ENCODE measurements at places on chromosomes 4 and X.
A peak's percentile ranks its signal among the peaks of the same experiment; 100 is the strongest.

GRCh38 chr4:8515316-8516060 is 64.7 kb upstream of the GPR78 start:
- DNase-seq = no peak

- no peak for DNase-seq
Measured at GRCh38 chr4:40934676-40935075, 184.9 kb downstream of the NSUN7 start.

DNA sequence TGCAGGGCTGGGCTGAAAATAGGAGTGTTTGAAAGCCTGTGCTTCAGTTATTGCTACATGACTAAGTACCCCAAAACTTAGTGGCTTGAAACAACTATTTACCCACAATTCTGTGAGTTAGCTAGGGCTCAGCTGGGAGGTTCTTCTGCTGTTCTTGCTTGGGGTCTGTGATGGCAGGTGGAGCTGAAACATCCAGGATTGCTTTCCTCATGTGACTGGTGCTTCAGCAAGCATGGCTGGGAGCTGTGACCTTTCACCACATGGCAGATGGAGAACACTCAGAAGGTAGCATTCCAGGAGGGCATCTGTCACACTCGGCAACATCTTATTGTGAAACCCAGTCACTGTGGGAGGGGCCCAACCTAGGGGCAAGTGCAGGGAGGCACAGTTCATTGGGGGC is 57.0 kb upstream of the TBC1D14 start:
- no peak for DNase-seq

DNA sequence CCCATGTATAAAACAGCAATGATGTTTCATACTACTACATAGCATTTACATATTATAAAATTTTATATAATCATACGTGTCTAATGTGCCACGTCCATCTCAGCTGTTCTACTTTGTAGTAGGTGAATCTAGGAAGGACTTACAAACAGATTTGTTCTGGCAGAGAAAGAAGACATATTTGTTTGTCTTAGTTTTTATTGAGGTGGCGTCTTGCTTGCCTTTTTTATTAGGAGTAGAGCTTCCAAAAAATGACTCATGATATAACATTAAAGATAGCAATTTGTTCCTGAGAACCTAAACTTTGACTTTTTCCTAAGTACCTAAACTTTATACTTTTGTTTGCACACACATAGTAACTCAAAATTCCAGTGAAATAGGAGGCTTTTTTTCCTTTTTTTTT is 64.6 kb downstream of the CLDN22 start:
- DNase-seq = no peak

- DNase-seq = no peak
Measured at GRCh38 chr4:15569746-15570145, 85.4 kb downstream of the FBXL5 start.

- no peak for DNase-seq
Measured at GRCh38 chr4:17284323-17285175, 227.3 kb downstream of the QDPR start.

- DNase-seq = no peak
Measured at GRCh38 chrX:104205548-104205947, 39.3 kb downstream of the FAM199X start.

DNA sequence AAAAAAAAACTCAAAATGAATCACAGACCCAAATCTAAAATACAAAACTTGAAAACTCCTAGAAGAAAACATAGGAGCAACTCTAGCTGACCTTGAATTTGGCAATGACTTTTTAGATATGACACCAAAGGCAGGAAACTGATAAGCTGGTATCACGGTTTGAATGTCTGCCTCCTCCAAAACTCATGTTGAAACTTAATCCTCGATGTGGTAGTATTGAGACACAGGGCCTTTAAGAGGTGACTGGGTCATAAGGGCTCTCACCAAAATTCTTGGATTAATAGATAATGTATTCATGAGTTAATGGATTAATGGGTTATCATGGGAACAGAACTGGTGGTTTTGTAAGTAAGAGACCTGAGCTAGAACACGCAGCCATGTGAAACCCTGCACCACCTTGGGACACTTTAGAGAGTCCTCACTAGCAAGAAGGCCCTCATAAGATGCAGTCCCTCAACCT is 40.5 kb downstream of the FRYL start:
- DNase-seq = no peak

DNA sequence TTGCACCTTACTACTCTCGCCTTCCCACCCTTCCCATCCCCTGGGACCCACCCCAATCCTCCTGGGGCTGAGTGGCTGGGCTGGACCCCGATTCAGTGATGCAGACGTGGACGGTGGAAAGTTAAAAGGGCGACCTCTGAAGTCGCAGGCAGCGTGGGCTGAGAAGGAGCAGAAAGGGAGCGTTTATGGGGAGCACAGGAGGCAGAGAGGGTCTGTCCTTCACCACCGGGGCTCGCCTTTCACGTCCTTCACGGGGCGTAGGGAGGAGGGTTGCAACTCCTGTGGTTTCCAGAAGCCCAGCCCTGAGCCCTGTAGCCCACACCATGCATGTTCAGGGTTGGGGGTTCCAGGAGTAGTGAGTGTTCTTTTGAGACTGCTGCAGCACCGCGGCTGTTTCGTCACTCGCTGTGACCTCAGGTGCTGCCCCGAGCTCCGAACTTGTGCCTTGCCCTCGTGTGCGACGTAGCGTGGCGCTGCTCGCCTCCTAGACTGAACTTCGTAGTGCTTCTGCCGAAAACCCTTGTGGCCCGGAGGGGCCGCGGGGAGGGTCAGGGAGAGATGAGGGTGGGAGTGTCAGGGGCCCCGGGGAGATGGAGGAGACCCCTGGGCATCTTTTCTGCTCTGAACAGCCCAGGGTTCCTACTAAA is 1.6 kb downstream of the NHS start:
- DNase-seq = peak; percentile 13

DNA sequence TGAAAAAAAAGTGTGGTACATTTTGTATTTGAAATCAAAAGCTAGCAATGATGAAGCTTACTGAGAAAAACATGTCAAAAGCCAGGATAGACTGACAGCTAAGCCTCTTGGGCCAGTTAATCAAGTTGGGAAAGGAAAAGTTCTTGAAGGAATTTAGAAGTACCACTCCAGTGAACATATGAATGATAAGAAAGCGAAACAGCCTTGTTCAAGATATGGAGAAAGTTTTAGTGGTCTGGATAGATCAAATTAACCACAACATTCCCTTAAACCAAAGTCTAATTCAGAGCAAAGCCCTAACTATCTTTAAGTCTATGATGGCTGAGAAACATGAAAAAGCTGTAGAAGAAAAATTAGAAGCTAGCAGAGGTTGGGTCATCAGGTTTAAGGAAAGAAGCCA is 268.3 kb downstream of the PDHA2 start:
- DNase-seq = no peak

DNA sequence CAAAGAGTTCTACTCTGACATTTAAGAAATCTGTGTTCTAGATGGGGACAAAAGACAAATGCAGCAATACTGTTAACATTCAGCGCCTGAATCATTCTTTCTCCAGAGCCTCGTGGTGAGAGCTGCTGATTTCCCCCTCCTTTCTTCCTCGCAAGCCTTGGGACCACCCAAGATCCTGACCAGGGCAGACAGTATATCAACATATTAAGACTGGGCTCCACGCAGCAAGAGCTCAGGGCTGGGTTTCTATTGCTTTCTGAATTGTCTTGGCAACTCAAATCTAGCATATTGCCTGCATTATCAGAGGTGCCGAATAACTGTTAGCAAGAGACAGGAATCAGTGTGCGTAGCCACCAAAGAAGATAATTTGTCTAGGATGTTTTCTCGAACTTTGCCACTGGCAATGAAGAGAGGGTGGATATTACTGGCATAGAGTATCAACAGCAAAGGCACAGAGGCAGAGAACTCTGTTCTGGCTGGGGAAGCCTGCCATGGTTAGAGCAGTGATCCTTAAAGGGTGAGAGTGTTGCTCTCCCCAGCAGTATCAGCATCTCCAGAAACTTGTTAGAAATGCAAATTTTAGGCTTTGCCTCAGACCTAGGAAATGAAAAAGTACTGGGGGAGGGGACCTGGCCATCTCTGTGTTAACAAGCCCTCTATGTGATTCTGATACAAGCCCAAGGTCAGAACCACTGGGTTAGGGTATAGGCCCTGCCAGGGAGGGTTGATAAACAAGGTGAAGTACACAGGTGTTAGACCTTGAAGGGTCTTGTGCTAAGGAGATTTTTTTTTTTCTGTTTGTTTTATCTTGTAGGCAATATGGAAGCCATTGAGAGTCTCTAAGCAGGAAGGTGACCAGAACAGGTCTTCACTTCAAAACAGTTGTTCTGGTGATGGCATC is 46.2 kb upstream of the MID1IP1 start:
- DNase-seq = no peak

DNA sequence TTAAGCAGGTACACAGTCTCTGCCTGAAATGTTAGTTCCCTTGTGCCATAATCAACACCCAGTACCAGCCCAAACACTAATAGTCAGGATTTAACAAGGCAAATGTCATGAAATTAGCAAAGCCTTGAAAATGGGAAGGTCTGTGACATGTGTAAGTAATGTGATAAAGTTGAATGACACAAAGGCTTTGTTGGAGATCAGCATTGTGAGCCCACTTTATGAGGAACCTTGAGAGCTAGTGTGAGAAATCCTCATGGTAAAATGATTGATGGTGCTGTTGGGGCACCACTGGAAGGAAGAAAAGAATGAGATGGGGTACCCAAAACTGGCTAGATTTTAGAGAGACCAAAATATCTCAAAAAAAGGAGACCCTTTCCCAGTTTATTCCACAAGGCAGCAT is 3.3 kb upstream of the LIN54 start:
- no peak for DNase-seq

DNA sequence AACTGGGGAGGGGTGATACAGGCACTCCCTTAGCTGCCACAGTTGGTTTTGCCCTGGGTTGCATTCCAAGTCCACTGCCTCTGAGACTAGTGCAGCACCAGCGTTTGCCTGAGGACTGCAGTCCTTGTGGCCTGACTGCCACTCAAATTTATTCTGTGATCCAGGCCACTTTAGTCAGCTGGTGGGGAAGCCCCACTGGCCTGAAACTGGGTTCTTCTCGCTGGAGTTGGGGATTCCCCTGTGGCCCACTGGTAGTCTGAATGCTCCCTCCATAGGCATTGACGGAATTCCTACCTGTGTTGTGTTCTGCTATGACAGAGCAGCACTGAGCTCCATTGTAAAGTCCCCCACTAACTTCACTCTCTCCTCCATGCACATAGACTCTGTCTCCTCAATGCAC is 63.8 kb downstream of the PTPN13 start:
- no peak for DNase-seq

DNA sequence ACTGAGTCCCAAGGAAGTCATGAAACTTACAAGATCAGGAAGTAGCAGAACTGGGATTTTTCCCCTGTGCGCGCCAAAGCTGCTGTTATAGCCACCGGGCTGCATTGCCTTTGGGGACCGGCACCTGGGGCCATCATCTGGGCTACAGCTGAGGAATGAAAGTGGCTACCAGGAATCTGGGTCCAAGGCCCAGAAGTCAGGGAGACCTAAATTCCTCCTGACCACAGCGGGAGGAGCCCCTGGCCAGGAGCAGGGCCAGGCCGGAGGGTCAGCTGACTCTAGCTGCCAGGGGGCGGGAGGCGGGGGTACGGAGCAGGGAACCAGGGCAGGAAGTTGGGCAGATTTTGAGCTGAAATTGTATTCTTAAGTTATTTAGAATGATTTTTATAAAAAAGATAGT is 242.4 kb downstream of the EVC2 start:
- no peak for DNase-seq

- no peak for DNase-seq
Measured at GRCh38 chr4:158865520-158866177, 96.8 kb downstream of the FNIP2 start.

DNA sequence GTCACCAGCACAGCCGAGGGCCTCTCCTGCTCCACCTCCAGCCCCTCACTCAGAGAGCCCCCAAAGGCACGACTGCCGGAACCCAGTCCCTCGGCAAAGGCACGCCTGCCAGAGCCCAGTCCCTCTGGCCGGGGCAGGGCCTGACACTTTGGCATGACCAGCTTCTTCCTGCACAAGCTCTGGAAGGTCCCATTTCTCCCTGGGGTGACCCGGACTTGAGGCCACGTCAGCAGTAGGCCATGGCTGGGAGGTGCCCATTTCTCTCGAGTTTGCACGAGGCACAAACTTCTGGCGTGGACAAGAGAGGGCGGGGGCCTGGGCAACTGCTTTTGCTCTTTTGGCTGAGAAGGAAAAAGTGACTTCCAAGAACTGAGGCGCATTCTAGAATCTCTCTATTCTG is 62.2 kb upstream of the GPR78 start:
- DNase-seq = no peak

- no peak for DNase-seq
Measured at GRCh38 chr4:1777822-1778641, 15.1 kb upstream of the FGFR3 start.

DNA sequence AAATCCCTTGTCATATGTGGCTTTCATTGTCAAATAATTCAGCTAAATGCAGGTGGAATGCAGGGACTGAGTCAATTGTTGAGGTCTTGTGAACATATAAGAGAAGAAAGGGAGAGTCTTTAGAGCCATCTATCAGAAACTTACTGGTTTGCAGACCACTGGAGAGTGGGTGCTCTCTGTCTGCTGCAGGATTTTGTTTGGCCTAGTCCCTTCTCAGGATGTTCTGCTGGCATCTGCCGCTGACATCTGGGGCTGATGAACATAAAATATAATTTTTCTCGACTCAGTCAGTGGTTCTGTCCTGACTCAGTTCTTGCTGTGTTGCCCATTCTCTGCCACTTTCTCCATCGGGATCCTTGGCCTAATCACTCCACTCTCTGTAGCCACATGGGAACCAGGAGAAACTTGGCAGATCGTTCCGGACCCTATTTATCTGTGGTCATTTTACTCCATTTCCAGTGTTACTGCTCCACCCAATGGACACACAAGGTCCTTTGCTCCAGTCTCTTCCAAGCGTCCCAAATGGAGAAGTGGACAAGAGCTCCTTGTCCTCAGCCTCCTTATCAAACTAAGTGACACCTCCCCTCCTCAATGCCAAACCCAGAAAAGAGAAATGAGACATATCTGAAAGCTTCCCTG is 436.2 kb downstream of the FAT4 start:
- no peak for DNase-seq

DNA sequence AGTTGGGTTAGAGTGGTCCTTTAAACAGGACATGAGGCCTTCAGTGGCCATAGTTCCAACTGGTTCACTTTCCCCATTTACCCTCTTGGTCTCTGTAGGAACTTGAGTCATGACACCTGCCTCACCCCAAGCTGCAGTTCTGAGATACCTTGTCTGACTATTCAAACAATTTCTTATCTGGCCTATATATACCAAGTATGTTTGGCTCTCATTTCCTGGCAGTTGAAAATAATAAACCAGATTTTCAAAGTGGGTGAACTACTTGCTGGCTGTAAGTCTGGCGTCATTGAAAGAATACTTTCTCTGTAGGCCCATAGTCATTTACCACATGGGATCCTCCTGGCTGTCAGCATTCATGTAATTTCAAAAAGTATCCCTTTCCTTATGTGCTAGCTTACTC is 228.8 kb downstream of the SHROOM3 start:
- DNase-seq = no peak

DNA sequence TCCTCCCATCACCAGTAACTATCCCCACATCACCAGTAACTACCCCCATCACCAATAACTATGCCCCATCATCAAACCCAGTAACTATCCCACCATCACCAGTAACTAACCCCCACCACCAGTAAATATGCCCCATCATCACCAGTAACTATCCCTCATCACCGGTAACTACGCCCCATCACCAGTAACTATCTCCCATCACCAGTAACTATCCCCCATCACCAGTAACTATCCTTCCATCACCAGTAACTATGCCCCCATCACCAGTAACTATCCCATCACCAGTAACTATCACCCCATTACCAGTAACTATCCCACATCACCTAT is 2.9 kb downstream of the ASMTL start:
- DNase-seq = no peak
